Endothelial cell of umbilical vein (primary cell): ENCODE measurements at places on chromosomes 1 and 21.

- no peak overlapping the region for H3K27ac ChIP-seq
- H3K4me1 ChIP-seq, result no peaks in the 10 kb centered on the region
- H3K27me3 ChIP-seq, result no peaks in the 10 kb centered on the region
Measured at GRCh38 chr1:4172644-4173599, 272.9 kb upstream of the C1orf174 start.

DNA sequence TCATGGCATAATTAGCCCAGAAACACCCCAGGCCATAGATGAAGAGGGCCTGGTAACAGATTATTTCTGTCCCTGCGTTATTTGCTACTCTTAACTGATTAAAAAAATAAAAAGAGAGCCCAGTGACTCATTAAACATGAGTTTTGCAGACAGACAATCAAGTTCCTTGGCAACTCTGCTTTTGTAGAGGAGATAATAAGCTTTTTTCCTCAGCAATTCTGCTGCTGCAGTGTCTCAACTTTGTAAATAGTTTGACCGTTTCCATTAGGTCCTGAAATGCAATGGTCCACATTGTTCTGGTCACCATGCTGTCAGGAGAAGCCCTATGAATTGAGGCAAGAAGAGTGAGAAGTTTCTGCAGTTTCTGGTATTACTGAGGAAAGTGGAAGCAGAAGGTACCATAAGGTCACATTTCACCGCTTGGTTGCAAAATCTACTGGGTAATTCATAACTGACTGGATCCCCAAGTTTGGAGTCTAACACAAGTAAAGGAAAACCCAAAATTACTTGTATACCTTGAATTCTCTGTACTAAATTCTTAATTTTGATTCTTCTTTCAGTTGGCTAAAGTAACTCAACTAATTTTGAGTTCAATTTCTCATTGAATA is 139.5 kb downstream of the ZZZ3 start:
- no peak for DNase-seq
- no peak overlapping the region for H3K4me3 ChIP-seq
- no peaks in the 10 kb centered on the region for H3K4me1 ChIP-seq
- no peaks in the 10 kb centered on the region for H3K36me3 ChIP-seq

GRCh38 chr1:200323856-200324400 is 85.9 kb downstream of the ZNF281 start:
- DNase-seq, result no peak
- no peaks in the 10 kb centered on the region for H3K36me3 ChIP-seq
- no peak overlapping the region for H3K4me3 ChIP-seq
- no peak overlapping the region for H3K27ac ChIP-seq

DNA sequence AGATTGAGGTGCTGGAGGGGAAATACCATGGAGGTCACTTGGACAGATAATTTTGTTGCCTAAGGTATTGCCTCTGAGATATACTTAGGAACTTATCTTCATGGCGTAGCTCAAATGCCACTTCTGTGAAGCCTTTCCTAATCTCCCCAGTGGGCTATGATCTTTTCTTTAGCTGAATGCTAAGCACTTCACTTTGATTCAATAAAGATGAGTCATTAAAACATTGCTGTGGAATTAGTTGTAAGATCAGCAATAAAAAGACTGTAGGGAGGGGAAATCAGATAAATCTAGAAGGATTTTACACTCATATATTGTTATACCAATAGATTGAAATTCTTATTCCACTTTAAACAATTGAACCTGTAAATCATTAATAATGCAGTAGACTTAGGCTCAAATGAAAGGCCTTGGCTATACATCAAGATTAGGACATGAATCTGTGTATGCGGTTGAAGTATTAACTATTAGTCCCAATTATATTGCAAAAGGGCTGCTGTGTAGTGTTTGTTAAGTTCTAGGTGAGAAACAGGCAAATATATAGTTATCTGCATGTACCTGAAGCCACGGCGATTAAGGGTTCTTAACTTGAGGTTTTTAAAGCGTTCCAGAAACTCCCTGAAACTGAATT is 19.2 kb upstream of the MAGOH start:
- H3K27me3 ChIP-seq, result no peaks in the 10 kb centered on the region
- H3K4me3 ChIP-seq, result no peak overlapping the region
- H3K36me3 ChIP-seq, result peaks cover 24% of the 10 kb centered on the region
- no peak for DNase-seq
- no peak overlapping the region for H3K27ac ChIP-seq

DNA sequence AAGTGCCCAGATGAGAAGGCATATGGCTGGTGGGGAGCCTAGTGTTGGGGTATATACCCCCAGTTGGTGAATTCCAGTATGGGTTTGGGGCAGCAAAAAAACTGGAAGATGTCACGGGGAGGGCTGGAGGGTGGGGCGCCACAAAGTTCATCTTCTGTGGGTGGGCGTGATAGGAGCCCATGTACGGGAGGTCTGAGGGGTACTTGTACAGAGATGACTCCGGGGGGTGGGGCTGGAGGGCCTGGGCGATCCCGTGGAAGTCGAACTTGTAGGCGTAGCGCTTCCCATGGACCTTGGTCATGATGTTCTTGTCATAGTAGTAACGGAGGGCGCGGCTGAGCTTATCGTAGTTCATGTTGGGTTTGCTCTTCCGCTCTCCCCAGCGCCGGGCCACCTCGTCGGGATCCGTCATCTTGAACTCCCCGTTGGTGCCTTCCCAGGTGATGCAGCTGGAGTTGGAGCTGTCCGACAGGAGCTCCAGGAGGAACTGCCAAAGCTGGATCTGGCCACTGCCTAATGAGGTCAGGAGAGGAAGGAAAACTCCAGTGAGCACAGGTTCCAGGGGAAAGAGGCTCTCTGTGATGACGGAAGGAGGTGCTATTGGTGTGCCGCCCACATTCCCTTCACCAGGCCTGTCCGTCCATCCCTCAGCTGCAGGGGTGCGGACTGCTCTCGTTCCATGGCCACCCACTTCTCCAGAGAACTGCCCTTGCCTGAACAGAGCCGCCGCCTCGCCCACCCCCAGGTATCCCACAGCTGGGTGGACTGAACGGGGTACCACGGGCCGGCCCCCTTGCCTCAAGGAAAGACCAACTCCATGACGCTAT is 114.7 kb downstream of the ERG start:
- H3K27me3 ChIP-seq, result no peaks in the 10 kb centered on the region
- no peak overlapping the region for H3K27ac ChIP-seq
- DNase-seq, result no peak
- H3K36me3 ChIP-seq, result peaks cover 49% of the 10 kb centered on the region
- no peak overlapping the region for H3K4me3 ChIP-seq
